ENCODE measurements at places on chromosomes 3 and 15.

DNA sequence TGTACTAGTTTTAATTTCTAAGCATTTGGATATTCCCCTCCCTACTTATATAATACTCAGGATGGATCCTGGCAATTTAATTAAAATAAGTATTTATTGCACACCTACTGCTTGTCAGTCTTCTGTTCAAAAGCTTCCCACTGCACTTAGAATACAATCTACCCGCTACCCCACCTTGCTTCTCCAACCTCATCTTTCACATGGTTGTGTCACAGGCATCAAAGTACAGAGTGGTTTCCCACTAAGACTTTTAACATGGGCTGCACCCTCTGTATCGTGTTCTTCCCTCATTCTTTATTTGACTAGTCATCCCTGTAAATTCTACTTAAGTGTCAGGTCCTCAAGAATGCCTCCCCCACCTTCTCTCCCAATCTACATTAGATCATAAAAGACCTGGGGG, 35.0 kb downstream of the RIOX2 start:
- DNase-seq: no peak

DNA sequence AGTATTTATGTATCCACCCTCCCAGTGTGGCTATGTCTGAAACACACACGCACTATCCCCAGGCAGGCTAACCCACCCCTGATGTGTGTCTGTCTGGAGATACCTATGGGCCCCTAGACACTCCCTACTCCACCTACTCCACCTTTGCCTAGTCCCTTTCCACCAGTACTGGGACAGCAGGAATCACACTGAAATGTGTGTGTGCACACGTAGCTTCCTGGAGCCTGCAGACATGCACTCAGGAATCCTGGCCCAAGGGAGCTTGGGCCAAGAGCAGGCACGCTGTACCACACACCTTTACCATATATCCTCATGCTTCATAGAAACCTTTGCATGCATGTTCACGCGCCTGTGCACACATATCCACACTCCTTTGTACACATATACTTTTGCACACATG, 6.9 kb upstream of the PTH1R start:
- no peak for DNase-seq

GRCh38 chr3:187292631-187293515, 1.3 kb upstream of the MASP1 start:
- no peak for DNase-seq

GRCh38 chr3:191566469-191566868, 105.5 kb downstream of the PYDC2 start:
- no peak for DNase-seq

- DNase-seq: no peak
Measured at GRCh38 chr15:51186181-51186705, 91.5 kb upstream of the TNFAIP8L3 start.

DNA sequence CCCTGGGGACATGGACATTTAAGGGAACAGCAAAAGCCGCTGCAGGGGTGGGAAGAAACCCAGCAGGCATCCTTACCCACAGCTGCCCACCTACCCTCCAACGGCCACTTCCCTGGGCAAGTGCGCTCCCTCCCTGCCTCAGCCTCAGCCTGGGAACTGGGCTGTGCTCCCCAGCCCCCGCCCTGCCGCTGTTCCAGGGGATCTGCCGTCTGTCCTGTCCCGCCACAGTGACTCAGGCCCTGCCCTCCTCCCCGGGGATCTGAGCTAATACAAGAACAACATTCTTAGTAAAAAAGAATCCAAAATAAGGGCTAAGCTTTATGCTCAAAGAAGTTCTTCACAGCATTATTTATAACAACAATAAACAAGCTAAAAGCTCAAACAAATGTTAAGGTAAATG, 7.4 kb upstream of the IQSEC1 start:
- DNase-seq: no peak

- DNase-seq: peak; percentile 5
Measured at GRCh38 chr3:39668420-39668819, 141.0 kb upstream of the MYRIP start.
